ENCODE measurements at places on chromosomes 11 and 22.

- DNase-seq = no peak
Observed at GRCh38 chr11:46267930-46268329, 9.5 kb upstream of the CREB3L1 start.

DNA sequence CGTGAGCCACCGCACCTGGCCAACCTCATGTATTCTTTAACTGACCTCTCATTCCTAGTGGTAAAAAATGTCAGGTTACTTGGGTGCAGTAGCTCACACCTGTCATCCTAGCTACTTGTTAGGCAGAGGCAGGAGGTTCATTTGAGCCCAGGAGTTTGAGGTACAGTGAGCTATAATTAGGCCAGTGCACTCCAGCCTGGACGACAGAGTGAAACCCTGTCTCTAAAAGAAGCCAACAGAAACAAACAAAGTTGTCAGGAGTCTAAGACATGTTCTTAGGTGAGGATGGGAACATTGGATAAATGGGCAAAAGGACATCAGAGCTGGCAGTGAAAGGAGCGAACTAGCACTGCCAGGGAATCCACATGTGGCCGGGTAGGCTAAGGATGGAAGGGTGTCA is 18.1 kb downstream of the MADD start:
- DNase-seq = no peak

- peak; percentile 72 for DNase-seq
Observed at GRCh38 chr22:31313366-31314147, 21.3 kb upstream of the PIK3IP1 start.

GRCh38 chr11:68038718-68039525 is at the start of gene TCIRG1:
TSS of gene TCIRG1 (plus strand) at chr11:68039025. CDS start at chr11:68041272, 2,247 bp downstream.
- peak; percentile 64 for DNase-seq

DNA sequence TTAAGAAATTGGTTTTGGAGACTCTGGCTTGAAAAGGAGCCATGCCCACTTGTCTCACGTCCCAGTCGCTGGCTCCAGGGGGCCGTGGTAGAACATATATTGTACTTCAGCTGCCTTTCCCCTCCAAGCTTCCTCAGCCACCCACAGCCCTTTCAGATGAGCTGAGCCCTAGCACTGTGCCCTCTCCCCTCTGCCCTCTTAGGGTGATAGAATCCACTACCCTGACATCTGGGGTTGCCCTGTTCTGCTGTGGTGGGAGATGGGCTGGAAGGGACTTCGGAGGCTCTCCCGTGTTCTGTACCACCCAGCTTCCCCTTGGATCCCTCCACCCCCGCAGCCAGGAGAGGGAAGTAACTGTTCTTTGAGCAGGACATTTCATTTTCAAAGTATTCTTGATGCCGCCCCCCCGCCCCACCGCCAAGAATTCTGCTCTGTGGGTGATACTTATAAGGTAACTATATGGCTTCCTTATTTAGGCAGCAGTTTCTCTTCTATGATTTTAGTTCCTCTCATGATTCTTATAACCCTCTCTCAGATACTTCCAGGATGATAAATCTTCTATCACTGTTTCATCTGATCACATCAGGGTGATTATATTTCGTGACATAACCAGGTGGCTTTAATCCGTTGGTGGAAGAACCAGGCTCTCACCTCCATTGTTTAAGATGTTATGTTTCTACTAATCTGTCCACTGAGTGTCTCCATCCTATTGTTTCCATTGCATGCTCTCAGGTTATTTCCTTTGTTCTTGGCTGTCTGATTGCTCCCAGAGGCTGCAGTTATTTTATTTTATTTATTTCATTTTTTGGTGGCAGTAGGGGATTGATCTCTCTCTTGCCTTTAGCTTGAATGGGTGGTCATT is 24.1 kb downstream of the ZBTB16 start:
- no peak for DNase-seq

DNA sequence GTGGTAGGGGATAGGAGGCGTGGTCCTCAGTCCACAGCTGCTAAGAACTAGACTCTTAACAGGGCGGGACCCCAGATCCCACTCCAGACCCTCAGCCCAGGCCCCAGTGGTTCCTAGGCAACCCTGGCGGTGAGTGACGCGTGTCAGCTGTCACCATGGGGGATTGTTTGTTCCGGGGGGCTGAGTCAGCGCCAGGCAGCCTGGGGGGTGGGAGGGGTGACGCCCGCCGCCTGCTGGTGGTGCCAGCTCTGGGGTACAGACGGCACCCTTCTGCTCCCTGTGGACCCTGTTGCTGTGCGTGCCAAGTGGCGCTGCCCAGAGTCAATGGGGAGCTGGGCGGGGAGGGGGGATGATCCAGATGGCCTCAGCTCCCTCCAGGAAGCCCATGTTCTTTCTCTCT is 2.5 kb downstream of the CNIH2 start:
- no peak for DNase-seq

DNA sequence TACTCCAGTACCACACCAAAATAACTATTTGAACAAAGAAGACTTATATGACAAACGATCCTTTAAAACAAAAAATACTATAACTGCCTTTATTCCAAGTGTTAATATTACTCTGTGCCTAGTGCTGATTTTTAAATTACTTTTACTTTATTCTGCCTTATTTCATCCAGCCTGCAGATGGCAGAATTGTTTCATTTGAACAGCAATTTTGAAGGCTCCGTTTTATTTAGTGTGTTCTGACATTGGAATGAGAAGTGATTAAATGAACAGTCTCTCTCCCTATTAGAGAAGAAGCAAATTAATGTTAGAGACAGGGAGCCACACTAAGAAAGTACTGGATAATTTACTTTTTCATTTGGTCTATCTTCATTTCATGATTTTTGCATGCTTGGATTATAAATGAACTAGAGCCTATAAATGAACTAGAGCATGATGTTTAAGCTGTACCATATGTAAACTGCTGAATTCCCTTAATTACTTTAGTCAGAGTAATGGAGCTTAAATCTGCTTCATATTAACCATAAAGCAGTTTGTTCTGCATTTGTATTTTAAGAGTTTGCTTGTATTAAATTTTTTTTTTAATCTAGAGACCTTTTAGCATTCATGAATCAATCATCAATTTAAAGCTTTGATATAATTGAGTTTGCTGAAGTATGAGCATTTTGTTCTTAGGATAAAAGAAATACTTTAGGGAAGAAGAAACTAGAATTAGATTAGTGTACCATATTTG is 9.8 kb downstream of the PDHX start:
- DNase-seq = peak; percentile 63

GRCh38 chr11:72682238-72682857 is 8.1 kb upstream of the PDE2A start:
- no peak for DNase-seq

DNA sequence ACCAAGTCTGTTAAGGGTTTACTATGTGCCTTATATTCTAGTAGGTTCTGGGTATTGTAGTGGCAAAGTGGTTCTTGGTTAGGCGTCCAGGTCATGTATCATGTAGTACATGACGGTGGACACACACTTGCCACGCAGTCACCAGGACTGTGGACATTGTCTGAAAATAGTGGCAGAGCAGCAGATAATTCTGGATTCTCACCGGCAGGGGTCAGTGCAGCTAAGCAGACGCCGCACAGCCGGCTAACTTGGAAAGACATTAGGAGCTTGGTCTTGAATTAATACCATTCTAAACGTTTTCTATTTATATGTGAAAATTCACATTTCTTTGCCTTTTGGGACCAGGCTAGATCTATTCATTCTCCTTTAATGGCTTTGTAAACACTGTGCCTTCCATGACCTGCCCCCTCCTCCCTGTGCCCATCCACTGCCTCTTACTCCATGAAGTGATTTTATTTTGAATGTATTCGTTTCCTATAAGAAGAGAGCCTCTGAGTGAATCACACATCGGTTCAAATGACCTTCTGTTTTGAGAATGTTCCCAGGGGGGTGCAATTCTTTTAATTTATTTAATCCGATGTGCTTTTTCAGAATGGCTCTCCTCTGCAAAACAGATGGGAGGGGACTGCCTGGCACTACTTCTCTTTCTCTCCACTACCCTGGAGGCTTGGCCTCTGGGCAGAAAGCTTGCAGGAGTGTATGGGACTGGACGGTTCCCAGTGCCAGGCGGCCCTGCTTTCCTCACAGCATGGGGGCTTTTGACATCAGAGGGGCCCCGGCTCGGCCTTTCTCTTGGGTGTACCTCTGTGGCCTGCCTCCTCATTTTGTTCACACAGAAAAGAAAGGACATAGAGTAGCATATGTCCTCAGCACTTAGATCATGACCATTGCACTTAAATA is 378.0 kb downstream of the NTM start:
- peak; percentile 74 for DNase-seq

GRCh38 chr11:111119751-111120150 is 125.8 kb upstream of the POU2AF2 start:
- DNase-seq = no peak

- no peak for DNase-seq
Observed at GRCh38 chr11:95242091-95242844, 11.3 kb upstream of the SESN3 start.

DNA sequence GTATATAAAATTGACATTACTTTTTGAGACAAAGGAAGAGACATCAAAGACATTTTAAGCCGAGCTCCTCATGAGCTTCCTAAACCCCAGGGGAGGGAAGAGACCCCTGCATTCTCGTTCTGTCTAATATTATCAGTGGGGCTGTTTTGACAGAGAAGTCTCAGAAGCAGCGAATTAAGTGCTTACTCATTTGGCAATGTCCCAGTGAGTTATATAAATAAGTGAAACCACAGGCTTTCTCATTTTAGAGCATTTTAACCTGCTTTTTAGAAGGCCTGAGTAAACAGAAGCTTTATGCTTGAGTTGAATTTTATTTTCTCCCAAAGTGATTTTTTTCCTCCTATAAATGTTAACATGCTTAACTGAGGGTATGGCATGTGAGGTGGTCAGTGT is 23.2 kb upstream of the C1QTNF4 start:
- no peak for DNase-seq

DNA sequence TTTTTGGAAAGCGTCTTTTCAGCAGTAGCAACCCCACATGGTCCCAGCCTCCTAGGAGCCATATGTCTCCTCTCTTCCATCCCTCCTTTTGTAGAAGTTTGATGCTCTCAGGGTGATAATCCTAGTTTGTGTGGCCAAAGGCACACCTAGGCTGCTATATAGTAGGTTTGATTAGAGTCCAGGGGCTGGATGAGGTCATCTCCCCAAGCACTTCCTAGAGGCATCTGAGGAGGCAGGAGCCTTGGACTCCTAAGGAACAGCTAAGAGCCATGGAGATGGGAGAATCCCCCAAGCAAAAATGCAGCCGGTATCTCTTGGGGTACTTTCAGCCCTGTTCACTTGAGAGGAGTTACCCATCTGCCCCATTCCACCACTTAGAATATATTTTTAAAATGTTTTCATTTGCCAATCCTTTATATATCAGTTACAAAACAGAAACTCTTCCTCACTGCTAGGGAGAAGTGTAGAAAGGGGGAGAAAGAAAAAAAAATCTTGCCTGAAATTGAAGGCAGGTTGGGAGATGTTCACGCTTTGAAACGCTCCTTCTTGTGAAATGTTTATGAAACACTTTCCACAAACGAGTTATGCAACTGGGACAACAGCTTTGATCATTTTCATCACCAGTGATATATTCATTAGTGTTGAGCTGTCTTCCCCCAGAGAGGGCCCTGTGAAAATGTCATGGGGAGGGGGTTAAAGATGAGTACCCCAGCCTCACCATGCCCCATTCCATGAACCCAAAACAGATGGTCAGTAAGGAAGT is 31.9 kb upstream of the TLCD5 start:
- no peak for DNase-seq

- DNase-seq = no peak
Observed at GRCh38 chr22:28978158-28978557, 83.5 kb downstream of the C22orf31 start.

- DNase-seq = no peak
Observed at GRCh38 chr11:50174975-50175374, 142.3 kb downstream of the OR4C45 start.

DNA sequence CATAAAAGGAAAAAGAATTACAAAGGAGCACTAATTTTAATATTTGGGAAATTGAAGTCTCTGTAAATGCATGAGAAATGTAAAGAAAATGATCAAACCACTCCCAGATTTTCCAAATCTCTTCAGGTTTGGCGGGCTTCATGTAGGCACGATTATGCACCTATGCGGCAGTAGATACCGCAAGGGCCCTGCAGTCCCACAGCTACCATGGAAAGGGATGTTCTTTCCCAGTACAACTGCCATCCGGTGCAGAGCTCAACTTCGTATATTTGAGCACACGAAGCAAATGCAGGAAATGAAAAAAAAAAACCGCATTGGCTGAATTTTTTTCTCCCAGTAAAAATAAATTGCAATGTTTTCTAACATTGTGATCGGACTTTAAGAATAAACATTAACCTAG is 1.4 kb downstream of the SLC17A6 start:
- DNase-seq = no peak

- no peak for DNase-seq
Observed at GRCh38 chr11:128814856-128815705, 52.0 kb downstream of the KCNJ1 start.

GRCh38 chr22:17827466-17827865 is 53.2 kb upstream of the BID start:
- no peak for DNase-seq

GRCh38 chr11:7595951-7596350 is 77.3 kb downstream of the CYB5R2 start:
- DNase-seq = no peak

GRCh38 chr22:41868556-41868955 is 35.7 kb downstream of the SREBF2 start:
- no peak for DNase-seq

DNA sequence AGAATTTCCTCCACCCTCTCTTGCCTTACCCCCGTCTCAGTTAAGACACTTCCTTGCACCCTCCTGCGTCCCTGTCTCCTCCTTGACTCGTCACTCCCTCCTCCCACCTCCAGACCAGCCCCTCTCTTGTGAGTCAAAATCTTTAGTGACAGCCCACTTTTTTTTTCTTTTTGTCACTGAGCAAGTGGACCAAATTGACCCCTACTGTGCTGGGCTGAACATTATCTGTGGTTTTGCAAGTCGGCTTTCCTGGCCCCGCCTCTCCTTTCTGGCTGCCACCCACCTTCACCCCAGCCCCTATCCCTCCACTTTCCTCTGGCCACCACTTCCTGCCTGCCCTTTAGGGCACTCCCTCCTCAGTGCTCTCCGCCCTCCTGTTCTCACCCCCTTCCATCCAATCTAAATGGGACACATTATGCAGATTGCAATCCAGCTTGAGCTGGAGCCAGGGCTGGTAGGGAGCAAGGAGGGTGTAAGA is at the start of gene APLNR:
APLNR (minus strand) TSS at position 47 of the 478 bp plus-strand sequence. CDS start 246 bp downstream, outside the sequence.
- no peak for DNase-seq

DNA sequence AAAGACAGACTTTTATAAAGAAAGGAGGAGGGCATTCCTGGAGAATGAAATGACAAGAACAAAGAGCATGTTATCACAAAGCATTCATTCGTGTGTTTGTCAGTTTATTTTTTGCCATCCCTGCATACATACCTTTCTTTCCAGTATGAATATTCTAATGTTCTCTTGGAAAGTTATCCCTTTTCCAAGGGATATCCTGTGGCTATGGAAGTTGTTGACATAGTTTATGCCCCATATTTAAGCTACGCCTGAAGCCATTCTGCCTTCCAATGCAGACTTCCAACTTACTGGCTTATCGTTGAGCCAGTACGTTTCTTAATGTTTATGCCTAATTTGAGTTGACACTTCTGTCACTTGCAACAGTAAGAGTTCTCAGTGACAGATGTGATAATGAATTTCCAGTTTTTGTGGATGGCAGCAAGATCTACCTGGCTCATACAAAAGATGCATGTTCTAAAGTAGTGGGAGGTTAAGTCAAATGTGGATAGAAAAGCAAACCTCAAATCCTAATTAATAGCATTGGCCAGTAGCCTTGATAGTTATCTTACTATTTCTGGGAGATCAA is 133.3 kb upstream of the ANO3 start:
- no peak for DNase-seq
